ENCODE measurements at places on chromosomes 4 and X.
A peak's percentile ranks its signal among the peaks of the same experiment; 100 is the strongest.

DNA sequence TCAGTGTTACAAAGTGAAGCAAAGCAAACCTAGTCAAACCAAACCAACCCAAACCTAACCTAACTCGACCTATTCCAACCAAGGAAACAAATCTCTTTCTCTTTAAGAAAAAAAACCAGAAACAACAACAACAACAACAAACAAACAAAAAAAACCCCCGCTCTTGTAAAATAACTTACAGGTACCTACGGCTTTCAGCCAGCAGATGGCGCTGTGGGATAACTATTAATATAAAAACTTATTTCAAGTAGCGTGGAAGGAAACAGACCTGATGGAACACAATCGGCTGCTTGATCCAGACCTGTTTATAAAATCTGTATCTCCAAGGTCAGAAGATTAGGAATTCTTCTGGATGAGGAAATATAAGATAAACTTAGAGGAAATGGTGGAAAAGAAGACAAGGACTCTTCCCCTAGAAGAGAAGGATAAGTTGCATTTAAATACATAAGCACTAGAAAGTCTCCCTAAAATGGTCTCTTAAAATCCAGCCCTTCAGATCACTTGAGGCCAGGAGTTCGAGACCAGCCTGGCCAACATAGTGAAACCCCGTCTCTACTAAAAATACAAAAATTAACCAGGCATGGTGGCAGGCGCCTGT, 34.4 kb upstream of the CDKL5 start:
- DNase-seq: peak; percentile 70

GRCh38 chrX:44954562-44954961, 81.6 kb downstream of the KDM6A start:
- DNase-seq: no peak

DNA sequence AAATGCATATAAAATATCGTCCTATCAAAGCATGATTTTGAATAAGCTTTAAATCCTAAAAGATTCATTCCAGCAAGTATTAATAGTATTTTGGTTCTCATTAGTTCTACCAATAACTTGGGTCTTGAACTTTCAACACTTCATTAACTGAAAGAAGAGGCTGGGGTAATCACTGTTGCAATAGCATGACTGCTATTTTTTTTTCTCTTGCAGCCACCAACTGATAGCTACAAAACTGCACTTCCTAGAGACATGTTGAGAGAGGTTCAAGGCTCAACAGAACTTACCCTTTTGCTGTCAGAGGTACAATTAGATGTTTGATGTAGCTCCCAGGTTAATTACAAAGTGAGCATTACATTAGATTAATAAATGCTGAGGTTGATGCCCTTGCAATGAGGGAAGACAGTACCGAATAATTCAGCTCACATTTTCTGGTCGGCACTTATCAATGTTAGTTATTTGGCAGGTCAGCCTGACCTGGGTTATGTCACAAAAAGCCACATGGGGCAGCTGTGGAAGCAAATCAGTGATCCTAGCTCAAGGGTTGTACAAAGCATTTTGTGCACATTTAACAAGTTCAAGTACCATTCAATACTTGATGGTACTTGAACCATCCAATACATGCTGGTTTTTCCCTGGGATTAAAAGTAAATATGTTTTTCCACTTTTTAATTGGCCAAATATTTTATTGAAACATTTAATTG, 29.9 kb upstream of the TET2 start:
- DNase-seq: no peak

DNA sequence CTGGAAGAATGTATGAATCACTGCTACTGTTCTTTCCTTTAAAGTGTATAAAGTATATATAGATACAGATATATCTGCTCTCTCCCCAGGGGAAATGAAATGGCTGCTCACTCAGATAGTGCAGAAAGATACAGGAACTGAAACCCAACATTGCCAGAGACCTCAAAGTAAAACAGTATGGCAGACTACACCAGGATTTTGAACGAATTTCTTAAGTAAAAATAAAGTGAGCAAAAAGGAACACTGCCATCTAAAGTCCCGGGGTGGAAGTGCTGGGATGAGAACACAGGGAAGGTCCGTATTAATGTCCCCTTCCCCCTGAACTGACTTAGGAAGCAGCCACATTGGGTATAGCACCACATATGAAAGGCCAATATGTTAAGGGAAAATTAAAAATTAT, 93.4 kb downstream of the TMA16 start:
- DNase-seq: peak; percentile 4

DNA sequence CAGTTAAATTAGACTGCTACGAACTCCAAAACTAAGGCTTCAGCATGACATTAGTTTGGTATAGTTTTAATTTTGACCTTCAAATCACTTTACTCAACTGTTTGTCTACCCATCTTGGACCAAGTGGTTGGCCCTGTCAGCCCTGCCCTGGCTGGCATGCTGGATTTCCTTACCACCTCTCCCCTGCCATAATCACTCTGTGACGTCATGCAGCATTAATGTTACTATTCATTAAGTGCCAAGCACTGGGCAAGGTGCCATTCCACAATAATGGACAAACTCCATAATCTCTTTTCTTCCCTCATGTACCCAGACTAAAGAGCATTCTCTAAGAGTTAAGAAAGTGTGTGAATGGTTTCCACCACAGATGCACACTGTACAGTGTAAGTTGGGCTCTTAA, 277.0 kb upstream of the INTU start:
- no peak for DNase-seq

GRCh38 chrX:53357799-53358530, 64.5 kb downstream of the SMC1A start:
- DNase-seq: no peak

DNA sequence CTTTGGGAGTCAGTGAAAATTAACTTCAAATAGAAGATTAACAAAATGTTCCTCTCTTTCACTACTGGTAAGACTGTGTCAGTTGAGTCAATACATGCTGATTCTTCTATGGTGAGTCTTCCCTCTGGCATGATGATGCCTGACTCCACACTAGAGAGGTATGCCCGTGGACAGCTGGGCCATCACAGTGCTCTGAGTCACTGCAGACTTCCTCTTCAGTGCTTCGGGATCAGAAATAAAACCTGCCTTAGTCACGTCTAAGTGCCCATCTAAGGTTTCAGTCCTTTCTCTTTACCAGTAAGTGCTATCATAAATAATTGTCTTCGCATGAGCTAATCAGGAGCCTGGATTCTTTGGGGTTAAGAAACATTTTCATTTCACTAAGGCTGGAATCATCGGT, 1.6 kb upstream of the ASB5 start:
- no peak for DNase-seq

DNA sequence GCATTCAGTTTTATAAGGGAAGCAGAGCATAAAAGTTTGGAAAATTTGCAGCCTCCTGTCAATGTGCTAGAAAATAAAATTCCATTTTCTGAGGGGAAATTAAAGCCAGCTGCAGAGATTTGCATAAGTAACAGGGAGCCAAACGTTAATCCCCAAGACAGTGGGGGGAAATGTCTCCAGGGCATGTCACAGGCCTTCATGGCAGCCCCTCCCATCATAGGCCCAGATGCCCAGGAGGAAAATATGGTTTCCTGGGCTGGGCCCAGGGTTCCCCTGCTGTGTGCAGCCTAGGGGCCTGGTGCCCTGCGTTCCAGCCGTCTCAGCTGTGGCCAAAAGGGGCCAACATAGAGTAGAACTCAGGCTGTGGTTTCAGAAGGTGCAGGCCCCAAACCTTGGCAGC, 9.3 kb downstream of the RNF4 start:
- DNase-seq: no peak

DNA sequence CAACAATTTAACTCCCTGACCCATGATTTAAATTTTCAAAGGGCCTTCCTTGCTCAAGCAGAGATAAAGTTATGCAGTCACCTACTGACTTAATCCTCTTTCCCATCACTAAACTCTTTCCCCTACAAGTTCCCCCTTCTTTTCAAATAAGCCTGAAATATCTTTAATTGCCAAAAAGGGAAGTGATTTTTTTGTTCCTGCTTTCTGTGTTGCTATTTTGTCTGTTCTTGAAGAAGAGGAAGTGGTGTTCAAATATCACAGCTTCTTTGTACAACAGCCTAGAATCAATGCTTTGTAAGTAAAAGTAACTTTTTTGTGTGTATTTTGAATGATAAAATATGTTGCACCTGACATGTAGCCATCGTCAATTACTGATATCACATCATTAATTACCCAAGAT, 595.9 kb downstream of the CENPC start:
- DNase-seq: no peak
